ENCODE measurements at places on chromosomes 3 and 15.

- no peak for DNase-seq
Measured at GRCh38 chr3:73110530-73110929, 49.1 kb downstream of the EBLN2 start.

DNA sequence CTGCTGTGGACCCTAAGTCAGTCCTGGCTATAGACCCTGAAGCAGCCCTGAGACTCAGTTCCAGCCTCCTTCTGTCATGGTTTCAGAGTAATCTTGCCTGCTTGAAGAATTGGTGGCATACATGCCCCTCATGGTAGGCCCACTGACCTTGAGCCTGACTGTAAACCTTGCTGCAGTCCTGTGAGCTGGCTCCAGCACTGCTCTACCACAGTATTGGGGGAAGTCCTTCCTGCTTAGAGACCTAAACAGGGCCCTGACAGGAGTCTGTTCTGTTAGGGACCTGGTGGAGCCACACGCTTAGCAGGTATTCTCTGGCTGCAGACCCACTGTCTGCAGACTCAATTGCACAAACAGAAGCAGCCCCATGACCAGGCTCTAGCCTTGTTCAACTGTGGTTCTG lies 47.1 kb downstream of the OXSM start:
- DNase-seq: no peak

DNA sequence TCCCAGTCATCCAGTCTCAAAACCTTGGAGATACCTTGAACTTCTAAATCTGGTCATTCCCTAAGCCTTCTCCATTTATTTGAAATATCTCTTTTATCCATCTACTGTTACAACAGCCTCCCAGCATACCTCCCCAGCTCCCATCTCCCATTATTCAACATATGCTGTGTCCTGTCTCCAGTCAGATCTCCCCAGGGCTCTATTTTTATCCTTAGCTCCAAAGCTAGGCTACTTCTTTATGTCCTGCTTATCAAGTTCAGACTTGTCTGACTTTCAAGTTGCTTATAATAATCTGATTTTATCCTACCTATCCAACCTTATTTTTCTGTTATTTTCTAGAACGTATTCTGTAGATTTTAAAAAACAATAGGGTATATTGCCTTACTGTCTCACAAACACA lies 44.2 kb downstream of the IQGAP1 start:
- DNase-seq: no peak

GRCh38 chr3:56702490-56703315 lies 19.6 kb upstream of the TASOR start:
- DNase-seq: peak; percentile 18

DNA sequence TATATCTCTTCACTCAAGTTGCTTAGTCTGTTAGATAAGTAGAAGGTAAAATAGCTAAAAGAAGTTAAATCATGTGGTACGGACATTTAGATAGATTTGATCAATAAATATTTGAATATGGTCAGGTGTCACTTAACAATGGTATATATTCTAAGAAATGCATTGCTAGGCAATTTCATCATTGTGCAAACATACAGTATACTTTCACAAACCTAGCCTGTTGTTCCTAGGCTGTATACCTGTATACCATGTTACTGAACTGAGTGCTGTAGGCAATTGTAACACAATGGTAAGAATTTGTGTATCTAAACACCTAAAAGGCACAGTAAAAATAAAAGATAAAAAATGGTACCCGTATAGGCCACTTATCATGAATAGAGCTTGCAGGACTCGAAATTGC lies 112.8 kb upstream of the CGNL1 start:
- no peak for DNase-seq
